Stimulated activated CD8-positive, alpha-beta memory T cell treated with anti-CD3 and anti-CD28 coated beads, Interleukin-15, amount 100 ng/mL, for 4 hours (primary cell): ENCODE measurements at places on chromosomes 3 and 15.

GRCh38 chr3:172101107-172101506 is 61.7 kb downstream of the FNDC3B start:
- no peak for DNase-seq

DNA sequence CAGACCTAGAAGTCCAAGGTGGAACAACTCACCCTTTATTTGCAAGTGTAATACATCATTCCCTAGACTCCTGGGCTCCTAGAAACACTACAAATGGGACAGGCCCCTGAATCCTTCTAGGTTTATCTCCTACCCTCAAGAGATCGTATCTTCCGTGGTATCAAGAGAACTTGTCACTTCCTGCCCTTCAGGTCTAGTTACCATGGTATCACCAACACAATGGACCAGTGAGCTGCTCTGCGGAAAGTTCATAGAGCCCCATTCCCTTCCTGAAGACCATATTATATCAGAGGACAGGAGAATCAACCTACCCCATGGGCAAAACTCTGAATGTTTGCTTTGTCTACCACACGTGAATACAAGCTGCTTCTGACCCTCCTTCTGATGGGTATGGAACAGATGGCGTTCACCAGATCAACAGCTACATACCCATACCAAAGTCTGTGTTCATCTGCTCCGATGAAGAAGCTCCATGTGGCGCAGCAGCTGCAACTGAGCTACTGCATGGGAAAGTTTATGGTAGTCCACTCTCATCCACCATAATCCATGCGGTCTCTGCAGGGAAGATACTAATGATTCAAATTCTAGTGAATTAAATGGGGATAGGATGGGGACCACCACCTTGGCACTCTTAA is 84.6 kb upstream of the KLF13 start:
- DNase-seq = no peak

DNA sequence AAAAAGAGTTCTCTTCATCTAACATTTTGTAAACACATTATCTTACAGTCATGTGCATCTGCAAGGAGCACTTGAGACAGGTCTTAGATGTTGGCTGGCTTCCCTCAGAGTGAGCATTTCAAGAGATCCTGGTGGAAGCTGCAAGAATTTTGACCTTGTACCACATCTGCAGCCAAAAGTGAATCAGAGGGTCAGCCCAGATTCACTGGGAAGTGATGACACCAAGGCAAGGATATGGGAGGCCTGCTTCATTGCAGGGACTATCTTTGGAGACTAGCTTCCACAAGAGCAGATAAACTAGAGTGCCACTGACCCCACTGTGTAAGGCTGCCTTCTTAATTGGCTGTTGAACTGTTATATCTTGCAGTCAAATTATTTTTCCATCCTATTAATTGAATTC is 21.3 kb upstream of the GADL1 start:
- DNase-seq = no peak

- no peak for DNase-seq
These were observed 16.8 kb downstream of the EMC4 start for GRCh38 chr15:34241376-34242330.

GRCh38 chr15:92391640-92392039 is 2.0 kb upstream of the ST8SIA2 start:
- DNase-seq = no peak

- DNase-seq = no peak
These were observed 4.6 kb downstream of the TMEM108 start for GRCh38 chr3:133042778-133043177.

DNA sequence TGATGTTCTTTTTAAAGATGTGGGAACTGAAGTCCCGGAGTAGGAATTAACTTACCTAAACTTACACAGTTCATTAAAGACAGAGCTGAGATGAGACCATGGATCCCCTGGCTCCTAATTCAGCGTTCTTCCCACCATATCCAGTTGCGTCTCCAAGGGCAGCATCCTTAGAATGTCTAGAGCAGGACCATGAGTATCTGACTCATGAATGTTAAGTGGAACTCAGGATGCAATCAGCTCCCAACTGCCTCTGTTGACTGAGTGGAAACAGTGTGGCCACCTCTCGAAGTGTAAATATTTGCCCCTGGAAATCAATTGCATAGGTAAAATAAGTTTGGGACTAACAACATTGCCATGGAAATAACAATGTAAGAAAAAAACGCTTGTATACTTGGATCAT is 2.5 kb downstream of the SNTN start:
- DNase-seq = no peak

DNA sequence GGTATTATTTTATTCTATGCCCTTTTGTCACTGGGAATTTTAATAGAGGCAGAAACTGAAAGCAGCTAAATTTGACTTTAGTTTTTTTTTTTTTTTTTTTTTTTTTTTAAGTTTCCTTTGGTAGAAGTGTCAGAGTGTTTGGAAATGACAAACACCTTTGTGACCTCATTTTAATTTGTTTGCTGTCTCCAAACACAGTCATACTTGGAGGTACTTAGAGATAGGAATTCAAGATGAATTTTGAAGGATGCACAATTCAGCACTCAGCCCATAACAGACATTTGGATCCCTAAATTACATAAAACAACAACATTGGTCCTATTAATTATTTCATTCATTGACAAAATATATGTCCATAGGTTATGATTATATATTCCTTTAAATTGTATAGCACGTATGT is 43.4 kb upstream of the NAALADL2 start:
- no peak for DNase-seq

- DNase-seq = no peak
These were observed 59.5 kb upstream of the TSEN2 start for GRCh38 chr3:12424635-12425319.

DNA sequence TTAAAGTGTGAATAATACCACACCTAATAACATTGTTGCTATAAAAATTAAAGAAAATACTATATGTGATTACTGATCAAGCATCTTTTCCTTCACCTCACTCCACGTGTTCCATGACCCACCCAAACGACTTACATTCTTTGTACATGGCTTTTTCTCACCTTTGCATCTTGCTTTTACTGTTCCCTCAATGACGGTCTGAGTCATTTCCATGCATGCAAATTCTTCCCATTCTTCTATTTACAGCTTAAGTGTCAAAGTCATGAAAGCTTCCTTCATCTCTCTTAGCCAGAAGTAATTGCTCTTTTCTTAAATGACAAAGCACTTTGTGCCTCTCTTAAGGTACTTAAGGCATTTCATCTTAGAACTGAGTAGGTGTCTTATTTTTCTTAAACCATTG is 64.0 kb downstream of the GREM1 start:
- DNase-seq = no peak

- no peak for DNase-seq
These were observed 11.7 kb upstream of the CP start for GRCh38 chr3:149233323-149233722.

GRCh38 chr3:149095487-149095886 is 9.2 kb upstream of the HLTF start:
- no peak for DNase-seq

- DNase-seq = no peak
These were observed 1.4 kb downstream of the CYFIP1 start for GRCh38 chr15:22978691-22979237.

GRCh38 chr15:31346367-31347066 is 19.9 kb downstream of the KLF13 start:
- DNase-seq = no peak

GRCh38 chr15:85030301-85030929 is 48.8 kb downstream of the PDE8A start:
- no peak for DNase-seq

GRCh38 chr3:126399351-126399735 is 4.6 kb downstream of the CFAP100 start:
- no peak for DNase-seq

GRCh38 chr15:88872106-88872505 is 23.2 kb downstream of the HAPLN3 start:
- DNase-seq = no peak

DNA sequence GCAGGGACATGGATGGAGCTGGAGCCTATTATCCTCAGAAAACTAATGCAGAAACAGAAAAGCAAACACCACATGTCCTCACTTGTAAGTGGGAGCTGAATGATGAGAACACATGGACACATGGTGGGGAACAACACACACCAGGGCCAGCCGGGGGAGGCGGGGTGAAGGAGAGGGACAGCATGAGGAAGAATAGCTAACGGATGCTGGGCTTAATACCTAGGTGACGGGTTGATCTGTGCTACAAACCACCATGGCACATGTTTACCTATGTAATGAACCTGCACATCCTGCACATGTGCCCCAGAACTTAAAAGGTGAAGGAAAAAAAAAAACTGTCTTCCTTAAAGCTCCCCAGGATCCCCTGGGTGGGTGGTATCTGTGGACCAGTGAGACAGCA is 87.1 kb downstream of the ADAMTS17 start:
- no peak for DNase-seq

DNA sequence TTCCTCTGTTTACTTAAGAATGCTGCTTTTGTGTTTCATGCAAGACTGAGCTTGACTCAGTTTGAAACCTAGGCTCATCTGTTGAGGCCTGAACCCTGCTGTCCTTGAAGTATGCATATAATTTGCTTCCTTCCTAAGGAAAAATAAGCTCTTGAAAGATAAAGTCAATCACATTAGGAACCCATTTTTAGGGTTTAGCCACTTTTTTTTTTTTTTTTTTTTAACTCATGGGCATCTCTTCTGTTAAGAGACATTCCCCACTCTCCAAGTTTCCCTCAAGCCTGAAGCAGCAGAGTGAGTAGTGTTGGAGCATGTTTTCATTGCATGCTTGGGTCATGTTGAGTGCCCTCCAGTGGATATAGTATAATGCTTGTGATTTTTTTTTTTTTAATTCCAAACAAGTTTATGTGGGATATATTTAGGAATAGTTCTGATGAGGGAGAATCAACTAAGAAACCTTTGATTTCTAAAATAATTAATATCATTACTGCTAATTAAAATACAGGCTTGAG is 3.6 kb downstream of the CTNNB1 start:
- no peak for DNase-seq

DNA sequence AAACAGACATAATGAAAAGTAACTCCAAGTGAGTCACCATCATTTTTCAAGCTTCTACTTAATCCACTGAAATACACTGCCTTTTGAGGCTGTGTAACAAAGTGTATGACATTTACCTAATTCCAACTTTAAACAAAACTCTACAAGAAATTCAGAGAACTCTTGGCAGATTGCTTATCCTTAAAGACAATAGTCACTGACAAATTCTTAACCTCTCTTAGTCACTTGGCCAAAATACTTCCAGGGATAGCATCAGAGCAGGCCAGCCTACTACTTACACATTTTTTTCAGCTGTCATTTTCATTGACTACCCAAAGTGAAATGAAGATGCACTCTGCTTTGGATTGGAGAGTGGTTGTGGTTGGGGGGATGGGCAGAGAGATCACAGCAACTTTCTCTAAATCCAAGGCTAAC is 3.6 kb downstream of the WWTR1 start:
- DNase-seq = no peak

GRCh38 chr15:100314809-100315400 is 26.9 kb downstream of the ADAMTS17 start:
- DNase-seq = no peak

DNA sequence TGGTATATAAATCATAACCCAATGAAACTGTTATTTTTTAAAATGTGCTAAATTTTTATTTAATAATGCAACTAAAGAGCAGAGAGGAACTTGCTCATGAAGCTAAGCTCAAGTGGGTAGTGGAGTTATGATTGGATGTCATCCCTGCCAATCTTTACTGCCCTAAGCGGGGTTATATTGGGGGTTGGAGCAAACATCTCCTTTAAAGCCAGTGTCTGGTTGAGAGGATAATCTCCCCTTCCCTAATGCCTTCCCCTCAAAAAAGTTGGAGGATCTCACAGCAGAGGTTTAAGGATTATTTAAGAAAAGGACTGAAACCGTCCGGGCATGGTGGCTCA is 32.1 kb upstream of the CLASP2 start:
- no peak for DNase-seq

- no peak for DNase-seq
These were observed 120.3 kb downstream of the AKAP13 start for GRCh38 chr15:85500729-85501128.

DNA sequence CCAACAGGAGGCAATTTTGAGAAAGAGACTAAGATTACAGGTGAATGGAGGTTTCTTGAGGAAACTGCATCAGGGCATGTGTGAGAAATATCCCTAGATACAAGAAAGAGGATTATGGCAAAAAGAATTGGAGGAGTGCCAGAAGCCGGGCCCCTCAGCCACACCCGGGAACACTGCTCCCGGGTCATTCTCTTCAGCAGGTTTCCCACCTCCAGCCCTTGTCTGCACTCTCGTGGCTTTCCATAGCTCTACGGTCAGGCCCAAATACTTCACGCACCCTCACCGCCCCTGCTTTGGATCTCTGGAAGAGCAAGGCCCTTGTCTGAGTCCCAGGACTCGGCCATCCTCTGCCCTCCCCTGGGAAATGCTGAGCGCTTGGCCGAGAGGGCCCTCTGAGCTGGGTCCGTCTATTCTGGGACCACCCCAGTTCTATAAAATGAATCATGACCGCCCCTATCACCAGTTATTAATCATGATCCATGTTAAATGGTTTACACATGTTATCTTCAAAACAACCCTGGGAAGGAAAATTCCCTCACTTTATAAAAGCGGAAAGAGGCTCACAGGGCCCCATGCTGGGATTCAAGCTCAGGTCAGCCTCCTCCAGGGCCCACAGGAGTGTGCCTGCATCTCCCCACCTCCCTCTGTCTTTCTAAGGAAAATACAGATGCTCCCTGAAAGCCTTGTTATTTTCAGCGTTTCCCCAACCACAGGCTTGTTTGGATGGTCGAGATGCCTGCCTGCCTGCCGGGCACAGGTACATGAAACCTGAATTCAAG is 38.8 kb upstream of the SPTBN5 start:
- no peak for DNase-seq

GRCh38 chr3:156918746-156919145 is 92.6 kb downstream of the LEKR1 start:
- no peak for DNase-seq

DNA sequence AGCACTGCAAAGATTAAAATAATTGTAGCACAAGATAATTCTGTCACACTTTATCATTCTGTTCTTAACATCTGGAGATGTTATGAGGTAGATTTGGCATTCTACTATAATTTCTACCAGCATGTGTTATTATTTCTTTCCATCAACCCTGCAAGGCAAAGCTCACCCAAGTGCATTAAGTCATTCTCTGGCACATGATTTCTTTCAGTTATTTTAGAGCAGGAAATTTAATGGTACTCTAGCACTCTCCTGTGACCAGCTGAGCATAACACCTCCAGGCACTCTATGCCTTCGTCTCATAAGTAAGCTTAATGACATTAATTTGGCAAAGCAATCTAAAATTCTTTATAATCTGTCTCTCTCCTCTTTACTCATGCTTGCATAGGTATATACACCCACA is 300.2 kb upstream of the GPR149 start:
- DNase-seq = no peak

DNA sequence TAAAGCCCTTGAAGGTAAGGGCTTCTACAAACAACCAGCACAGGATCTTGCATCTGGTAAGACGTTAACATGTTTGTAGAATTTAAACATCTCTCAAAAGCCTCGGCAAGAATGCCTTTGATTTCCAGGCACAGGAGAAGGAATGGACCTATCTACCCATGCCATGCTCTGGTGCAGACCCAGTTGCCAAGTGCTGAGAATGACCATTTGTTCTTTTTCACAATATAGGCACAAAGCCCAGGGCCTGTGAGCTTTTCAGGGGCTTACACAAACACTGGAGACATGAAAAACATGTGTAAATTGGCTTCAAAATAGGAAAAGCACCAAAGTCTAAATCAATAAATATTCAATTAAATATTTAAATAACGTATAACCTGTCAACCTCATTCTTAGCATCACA is 266.9 kb upstream of the TTC14 start:
- DNase-seq = no peak
